ENCODE measurements at places on chromosomes 2 and 18. TPM values are rescaled to one million over a fixed set of nuclear protein-coding genes. Genes with fewer than 3 reads are reported as not detected.

The THSD7B gene
- total RNA-seq: under 0.01 TPM

The LYPD6B gene
- total RNA-seq: 2.9 TPM

The CAPN13 gene
- not detected for total RNA-seq

The PPP3R1 gene
- total RNA-seq: 29.7 TPM

The HOXD13 gene
- not detected for total RNA-seq

The MDH1B gene
- total RNA-seq: 2.2 TPM

The SERPINB13 gene
- total RNA-seq: not detected

The SERPINB3 gene
- not detected for total RNA-seq

The CMPK2 gene
- total RNA-seq: 2.2 TPM

The NBAS gene
- 98.1 TPM for total RNA-seq

GRCh38 chr2:147860009-147860408 lies 15.2 kb downstream of the ACVR2A start:
- no peak for DNase-seq

DNA sequence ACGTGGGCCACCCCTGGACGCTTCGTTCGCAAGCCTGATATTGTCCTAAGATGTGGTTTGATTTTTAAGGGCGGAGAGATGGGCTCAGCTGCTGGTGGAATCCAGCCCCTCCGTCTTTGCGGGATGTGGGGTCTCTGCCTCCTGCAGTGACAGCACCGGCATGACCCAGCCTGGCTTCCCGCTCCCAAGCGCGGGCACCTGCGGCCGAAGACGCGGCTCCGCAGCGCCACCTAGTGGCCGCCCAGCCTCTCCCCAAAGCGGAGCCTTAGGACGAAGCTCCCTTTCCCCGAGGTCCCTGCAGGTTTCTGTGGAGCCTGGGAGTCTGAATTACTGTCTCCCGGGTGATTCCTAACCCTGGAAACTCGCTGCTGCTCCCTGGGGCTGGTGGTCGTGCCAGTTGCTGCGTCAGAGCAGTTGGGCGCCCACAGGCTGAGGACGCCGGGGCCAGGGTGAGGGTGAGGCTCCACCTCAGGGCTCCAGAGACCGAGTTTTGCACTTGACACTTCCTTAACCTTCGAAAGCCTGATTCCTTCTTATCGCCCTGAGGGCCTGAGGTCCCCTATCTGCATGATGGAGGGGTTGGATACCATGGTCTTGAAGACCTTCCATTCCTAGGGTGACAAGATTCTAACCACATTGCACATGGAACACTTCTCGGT lies 137.5 kb downstream of the TPO start:
- DNase-seq: peak; percentile 97

DNA sequence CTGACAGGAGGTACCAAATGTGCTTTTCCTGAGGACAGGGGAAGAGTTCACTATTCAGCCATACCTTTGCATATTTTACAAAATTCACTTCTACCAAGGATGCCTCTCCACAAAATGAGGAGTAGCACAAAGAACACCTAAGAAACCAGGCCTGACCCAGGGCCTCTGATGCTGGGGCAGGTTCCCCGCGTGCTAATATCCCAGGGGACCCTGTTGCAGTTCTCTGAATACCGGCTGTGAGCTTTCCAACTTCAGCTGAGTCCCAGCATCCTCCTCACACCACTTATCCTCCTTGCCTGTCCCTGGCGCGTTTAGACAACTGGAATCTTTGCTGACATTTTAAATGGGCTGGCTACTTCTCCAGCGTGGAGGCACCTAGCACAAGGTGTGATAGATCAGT lies 142.3 kb downstream of the BCL2 start:
- no peak for DNase-seq

DNA sequence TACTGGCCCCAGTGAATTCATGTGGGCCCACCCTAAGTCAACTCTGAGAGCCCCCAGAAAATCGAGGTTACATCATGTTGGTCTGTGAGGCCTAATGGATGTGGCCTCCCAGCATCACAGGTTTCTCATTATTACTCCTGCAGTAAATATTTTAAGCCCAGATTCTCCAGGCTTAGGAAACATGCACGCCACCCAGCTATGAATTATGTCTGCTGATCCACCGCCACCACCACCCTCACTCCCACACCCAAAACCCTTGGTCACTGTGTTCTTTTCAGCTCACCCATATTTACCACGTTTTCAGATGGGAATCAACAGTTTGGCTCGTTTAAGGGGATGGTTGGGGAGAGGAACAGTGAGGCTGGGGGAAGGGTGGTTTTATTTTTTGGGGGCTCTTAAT lies 128.6 kb downstream of the NCK2 start:
- DNase-seq: no peak

GRCh38 chr18:24000613-24001490 lies 13.7 kb upstream of the TTC39C start:
- DNase-seq: no peak

DNA sequence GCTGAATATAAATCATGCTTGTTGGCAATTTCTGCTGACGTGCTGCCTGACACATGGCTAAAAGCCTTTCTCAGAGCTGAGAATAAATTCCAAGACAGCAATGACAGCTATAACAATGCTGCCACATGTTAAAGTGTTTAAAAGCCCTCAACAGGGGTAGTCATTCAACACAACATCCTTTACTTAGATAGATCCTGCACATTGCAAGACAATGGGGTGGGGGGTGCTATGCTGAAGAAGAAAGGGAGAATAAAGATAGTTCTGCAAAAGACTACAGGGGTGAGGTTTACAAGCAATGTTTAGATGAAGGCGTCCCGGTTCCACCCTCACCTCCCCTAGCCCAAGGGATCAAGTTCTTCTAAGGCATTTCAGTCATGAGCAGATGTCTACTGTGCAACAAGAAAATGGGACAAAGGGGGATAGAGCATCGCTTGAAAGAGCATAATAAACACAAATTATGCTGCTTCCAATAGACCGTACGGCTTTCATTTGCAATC lies 291.0 kb upstream of the ACVR2A start:
- no peak for DNase-seq

GRCh38 chr2:76731157-76731556 lies 791.0 kb downstream of the LRRTM4 start:
- DNase-seq: no peak

DNA sequence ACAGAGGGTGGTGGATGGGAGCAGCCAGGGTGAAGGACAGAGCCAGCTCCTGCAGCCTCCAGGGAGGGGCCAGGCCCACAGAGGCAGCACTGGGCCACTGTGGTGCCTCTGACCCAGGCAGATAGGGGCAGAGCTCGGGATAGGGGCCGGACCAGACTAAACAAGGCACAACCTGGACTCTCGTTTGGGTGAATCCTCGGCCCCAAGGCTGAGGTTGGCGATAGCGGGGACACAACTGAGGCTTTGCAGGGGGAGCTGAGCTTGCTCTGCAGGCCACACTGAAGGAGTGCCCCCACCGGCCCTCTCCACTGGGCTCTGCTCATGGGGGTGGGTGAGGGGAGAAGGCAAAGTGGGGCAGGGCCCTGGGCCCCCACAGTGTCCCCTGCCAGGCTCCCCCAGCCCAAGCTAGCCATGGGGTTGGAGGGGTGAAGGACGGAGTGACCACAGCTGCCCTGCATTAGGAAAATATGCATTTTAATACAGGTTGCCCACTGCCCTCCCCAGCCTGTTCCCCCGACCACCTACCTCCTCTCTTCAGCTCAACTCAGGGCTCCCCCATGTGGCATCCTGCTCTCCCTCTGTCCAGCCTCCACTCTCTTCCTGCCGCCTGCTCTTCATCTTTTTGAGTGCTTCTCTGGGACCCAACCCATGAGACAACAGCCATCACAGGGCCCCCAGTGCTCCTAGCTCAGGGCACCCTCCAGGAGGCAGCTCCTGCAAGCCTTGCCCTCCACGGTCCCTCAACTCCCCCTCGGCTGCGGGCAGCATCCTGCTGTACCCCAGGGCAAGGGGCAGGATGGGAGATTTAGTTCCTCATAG lies 152.8 kb downstream of the INHBB start:
- no peak for DNase-seq

- no peak for DNase-seq
Measured at GRCh38 chr18:8322486-8322885, 286.8 kb upstream of the RAB12 start.

- DNase-seq: peak; percentile 95
Measured at GRCh38 chr2:85886590-85886989, 2.2 kb downstream of the ST3GAL5 start.

- DNase-seq: no peak
Measured at GRCh38 chr2:443741-444140, 155.8 kb upstream of the ALKAL2 start.

GRCh38 chr2:54261537-54261936 lies 5.5 kb upstream of the TSPYL6 start:
- DNase-seq: peak; percentile 55

- peak; percentile 76 for DNase-seq
Measured at GRCh38 chr2:23554054-23554697, 169.2 kb downstream of the KLHL29 start.

- no peak for DNase-seq
Measured at GRCh38 chr18:3329471-3329870, 67.5 kb downstream of the MYL12B start.

GRCh38 chr2:23417310-23417709 lies 32.3 kb downstream of the KLHL29 start:
- DNase-seq: no peak

DNA sequence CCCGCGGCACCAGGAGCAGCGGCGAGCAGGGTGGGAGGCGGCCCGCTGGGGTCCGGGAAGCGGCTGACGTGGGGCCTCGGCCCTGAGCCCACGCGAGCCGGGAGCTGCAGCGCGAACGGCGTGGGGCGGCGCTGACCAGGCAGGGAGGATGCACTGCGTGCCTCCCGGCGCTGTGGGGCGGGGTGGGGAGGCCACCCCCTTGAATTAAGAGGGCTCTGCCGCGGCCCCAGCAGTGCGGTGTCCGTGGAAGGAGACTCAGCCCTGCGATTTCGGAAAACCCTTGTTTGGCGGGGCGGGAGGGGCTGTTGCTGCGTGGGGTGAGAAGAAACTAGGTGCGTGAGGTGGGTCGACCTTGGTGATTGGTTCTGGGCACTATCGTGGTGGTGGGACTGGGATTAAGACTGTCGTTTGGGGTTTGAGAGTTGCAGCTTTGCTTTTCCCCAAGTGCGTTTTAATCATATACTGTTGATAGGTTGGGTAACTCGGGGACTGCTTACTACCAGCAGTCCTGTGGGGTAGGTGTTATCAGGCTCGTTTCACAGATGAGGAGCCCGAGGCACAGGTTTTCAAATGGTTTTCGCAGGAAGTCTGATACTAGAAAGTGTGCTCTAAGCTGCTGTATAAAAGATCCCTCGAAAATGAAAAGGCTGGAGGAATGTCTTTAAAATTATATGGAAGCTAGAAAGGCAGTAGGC lies 722 bp downstream of the ACSL3 start:
- DNase-seq: peak; percentile 89

GRCh38 chr2:129237966-129238725 lies 741.3 kb upstream of the RAB6C start:
- no peak for DNase-seq

DNA sequence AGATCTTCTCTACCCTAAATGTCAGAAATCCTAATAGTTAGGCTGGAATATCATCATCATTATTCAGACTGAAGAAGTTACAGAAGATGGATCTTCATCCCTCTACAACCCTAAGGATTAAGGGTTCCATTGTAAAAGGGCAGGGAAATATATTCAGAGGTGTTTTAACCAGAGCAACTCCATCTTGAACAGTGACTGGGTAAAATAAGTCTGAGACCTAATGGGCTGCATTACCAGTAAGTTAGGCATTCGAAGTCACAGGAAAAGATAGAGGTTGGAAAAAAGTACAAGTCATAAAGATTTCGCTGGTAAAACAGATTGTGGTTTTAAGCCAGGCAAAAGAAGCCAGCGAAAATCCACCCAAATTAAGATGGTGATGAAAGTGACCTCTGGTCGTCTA lies 968.7 kb downstream of the CNTNAP5 start:
- DNase-seq: no peak

DNA sequence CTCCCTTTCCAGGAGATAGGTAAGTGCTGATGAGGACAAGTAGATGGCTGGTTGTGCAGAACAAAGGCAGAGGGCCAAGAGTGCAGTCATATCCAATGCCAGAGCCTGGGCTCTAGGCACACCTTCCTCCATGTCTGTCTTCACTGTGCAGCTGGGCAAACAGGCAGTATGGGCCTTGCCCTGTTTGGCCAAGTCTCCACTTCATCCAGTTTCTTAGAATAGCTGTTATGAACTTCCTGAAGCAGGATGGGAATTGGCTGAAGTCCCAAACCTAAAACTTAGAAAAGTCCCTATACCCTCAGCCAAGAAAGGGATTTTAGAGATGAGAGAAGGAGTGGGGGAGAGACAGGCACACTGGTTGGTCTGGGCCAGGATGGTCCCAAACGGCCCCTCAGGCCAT lies 37.5 kb upstream of the CYP26B1 start:
- peak; percentile 17 for DNase-seq

- no peak for DNase-seq
Measured at GRCh38 chr2:47508641-47509040, 105.7 kb downstream of the MSH2 start.

DNA sequence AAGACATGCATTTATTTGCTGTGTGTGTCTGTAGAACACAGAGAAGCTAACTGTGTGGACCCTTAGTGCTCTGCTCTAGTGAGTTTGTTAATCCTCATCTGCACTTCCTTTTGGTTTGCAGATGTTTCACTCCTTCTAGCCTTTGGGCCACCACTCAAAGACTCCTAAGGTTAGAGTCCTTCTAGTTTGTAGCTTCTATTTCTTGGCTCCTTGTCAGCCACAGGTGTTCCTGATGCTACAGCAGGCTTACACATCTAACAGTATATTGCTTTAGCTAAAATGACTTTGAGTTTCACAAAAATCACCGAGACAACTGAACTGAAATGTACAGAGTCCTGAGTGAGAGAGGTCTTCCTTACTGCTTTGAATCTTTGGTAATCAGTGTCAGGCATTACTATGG lies 551.4 kb downstream of the NRXN1 start:
- DNase-seq: peak; percentile 21

- no peak for DNase-seq
Measured at GRCh38 chr2:99127981-99128380, 13.5 kb upstream of the C2orf15 start.

- DNase-seq: peak; percentile 34
Measured at GRCh38 chr2:149715005-149715592, 127.5 kb upstream of the MMADHC start.

GRCh38 chr18:36199691-36200295 lies 12.5 kb downstream of the MOCOS start:
- DNase-seq: no peak

DNA sequence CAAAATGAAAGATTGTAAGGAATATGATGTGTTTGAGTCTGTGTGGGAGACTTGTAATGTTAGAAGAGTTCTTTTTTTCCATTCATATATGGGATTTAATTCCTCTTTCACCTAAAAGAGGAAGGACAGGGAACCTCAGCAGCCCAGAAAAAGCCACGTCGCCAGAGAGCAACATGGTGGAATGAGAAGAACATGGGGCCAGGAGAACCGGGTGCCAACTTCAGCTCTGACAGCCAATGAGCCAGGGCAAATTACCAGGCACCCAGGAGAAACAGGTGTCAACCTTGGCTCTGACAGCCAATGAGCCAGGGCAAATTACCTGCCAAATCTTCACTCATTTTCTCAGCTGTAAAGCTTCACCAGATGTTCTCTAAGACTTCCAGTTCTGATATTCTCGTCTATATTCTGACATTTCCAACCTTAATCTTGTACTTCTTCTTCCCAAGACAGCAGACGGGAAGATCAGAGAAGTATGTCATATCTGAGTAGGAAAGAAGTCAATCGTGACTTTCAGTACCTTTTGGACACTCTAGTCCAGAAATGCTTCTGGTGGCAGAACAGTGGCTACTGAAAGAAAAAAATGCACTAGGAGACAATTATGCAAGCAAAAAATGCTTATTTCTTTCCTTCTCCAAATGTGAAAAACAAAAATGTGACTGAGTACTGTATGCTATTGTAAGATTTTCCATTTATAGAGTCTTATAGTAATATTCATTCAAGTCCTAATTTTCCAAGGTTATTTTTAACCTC lies 79.2 kb upstream of the COL5A2 start:
- peak; percentile 18 for DNase-seq

- no peak for DNase-seq
Measured at GRCh38 chr2:226656367-226656766, 143.3 kb downstream of the IRS1 start.
